Right lobe of liver (tissue), 6 donors: ENCODE measurements at places on chromosomes 3 and 15.

GRCh38 chr3:175951047-175951694 lies 1092.0 kb downstream of the NAALADL2 start:
- DNase-seq = no peak

DNA sequence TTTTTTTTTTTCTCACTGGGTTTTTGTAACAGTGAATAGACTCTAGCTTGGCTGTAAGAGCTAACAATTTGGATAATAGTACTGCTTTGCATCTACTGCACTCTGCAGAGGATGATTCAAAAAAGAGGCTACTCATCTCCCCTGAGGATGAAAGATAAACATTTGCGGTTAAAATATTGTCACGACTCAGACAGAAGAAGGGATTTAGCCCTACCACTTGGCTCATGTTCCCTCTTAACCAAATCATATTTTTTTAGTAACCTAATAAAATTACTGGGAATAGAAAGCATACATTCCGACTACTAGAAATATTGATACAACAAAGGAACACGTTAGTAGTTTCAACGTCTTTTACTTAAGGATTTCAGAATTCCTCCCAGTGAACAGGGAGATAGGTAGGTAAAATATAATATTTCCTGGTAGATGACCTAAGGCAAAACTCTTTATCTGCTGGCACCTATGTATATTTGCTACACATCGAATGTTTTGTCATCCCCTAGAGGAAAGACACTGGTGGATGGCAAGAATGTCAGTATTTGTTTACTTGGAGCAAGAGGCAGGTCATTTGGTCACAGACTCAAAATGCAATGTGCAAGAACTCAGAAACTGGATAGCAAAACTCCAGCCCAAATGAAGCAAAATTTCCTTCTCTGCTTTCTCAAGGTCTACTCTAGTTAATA lies 110.8 kb downstream of the GREM1 start:
- no peak for DNase-seq

DNA sequence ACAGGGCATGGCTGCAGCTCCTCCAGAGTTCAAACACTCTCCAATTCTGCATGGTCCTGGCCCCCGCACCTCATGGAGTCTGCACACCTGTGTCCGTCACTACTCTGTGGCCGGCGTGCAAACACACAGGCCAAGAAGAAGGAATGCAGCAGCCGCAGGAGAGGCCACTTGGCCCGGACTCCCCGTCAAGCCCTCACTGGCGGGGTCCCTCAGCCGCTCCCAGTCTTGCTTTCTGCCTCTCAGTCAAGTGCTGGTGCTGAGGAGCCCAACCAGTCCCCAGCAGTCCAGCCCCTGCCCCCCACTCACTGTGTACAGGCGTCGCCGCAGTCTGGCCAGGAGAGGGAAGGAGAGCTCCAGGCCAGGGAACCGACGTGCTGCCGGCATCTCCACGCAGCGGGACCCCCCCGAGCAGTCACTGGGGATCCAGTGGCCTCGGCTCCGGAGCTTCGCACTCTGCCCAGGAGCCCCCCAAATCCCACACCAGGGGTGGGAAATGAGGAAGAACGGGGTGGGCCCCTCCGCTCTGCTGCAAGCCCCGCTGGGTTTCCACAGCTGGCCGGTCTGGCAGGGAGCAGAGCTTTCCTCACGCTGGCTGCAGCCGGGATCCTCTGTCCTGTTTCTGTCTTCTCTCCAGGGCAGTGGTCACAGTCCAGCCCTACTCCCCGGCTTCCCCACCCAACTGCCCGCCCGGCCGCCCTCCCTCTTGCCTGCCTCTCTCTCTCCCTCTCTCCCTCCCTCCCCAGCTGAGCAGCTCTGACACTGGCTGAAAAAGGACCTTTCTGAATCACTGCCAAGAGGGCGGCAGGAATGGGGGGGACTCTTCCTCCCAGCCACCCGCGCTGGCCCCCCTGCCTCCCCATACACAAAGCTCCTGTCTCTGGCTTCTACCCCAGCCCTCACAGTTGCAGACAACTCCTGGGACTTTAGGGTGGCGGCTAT lies 16.0 kb downstream of the TNK2 start:
- DNase-seq = peak; percentile 74

DNA sequence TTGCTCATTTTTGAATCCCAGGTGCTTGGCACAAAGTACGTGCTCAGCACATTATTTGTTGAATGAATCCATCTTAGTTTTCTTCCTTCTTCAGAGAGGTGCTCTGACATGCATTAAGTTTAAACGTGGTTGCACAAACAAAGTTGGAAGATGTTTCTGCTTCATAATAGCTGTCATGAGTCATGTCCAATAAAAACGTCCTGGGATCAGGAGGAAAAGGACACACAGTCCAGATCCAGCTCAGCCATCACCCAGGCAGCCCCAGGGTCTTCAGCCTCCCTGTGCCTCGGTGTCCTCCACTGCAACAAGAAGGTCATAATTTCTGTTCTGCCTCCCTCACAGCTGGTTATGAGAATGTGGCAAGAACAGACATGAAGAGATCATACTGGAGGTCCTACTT lies 55.4 kb downstream of the CCNL1 start:
- no peak for DNase-seq

- peak; percentile 66 for DNase-seq
Measured at GRCh38 chr15:96170979-96171739, 159.3 kb upstream of the NR2F2 start.

- peak; percentile 57 for DNase-seq
Measured at GRCh38 chr15:70762469-70763119, 764 bp downstream of the UACA start.

DNA sequence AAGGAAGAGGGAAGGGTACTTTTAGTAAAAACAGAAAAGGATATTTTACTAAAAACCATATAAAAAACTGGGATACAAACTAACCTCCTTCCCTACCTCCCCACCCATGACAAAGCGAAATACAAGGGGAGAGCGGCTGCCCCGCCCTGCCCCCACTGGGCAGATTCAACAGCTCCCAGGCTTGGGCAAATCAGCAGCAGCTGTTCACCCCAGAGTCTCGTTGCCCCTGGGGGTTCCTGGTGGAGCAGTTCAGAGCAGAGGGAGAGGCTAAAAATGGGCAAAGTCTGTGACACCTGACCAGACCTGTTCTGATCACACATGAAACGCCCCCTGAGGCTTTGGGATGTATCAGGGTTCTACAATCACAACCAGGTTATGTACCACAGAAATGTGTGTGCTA lies 2.5 kb upstream of the ETFA start:
- DNase-seq = no peak

- no peak for DNase-seq
Measured at GRCh38 chr3:128573707-128574162, 76.9 kb downstream of the RPN1 start.

- DNase-seq = no peak
Measured at GRCh38 chr3:125125821-125126245, 70.0 kb upstream of the HEG1 start.

DNA sequence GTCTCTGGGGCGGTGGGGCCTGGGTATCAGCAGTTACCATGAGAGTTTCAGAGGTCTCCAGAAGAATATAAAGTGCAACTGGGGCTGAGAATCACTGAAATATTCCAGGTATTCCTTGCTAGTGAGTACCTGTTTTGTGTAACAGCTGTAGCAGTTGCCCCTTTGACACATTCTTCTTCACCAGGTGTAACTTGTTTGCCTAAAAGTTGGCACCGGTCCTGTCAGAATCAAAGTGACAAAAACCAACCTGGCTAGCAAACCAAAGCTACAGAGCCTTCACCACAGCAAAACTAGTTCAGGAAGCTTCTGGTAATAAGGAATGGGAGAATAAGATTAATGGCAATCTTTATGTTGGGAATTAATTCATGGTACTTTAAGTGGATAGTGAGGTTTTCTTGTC lies 296.0 kb downstream of the NAALADL2 start:
- DNase-seq = no peak

DNA sequence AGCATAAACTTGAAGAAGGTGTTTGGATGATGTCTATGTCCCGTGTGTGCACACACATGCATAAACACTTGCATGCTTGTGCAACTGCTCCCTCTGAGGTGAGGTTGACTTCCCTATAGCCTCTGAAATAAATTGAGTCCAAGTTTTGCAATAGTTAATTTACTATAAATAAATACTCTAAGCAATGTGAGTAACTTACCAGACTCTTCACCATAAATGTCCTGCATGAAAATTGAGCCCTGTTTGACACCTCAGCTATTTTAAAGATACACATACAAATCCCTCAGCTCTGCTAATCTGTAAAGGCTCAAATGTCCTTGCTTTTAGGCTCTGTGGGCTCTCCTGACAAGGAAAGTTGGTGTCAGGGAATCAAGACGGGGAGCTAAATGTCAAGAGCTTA lies 37.1 kb downstream of the GJD2 start:
- no peak for DNase-seq

DNA sequence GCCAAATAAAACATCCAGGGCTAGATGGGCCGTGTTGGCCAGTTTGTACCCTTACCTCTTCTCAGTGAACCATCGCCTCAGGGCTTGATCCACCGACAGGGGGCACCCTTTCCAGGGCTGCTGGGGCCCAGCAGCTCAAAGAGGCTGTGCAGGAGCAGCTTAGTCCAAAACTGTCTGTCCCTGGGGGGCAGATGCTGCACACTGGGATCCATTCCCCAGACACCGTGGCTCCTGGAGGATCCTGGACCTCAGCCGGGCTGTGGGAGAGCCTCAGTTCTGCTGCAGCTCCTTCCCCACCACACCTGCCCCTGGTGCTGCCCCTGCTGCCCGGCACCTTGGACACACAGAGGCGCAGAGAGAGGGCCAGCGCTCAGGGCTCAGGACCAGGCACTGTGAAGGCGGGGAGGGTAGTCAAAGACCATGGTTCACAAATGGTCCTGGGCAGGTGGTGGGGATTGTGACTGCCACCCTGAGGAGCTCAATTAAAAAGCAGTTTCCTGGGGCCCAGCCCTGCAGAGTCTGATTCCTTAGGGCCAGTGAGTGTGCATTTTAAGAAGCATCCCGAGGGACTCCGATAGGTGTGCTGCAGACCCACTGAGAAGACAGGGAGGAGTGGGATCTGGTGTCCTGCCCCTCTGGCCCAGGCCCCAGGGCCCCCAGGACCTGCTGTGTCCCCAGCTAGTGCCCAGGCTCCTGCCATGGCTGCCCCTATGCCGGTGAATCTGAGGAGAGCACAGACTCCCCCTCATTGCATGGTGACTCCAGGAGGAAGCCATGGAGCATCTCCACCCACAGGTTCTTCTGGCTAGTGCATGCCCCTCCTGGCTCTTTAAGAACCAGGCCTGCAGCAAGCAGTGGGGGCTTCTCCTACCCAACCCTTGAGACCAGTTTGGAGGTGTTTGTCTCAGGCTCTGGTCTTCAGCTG lies 86.5 kb upstream of the PRR20G start:
- no peak for DNase-seq

GRCh38 chr3:153574445-153574844 lies 412.4 kb downstream of the RAP2B start:
- no peak for DNase-seq

DNA sequence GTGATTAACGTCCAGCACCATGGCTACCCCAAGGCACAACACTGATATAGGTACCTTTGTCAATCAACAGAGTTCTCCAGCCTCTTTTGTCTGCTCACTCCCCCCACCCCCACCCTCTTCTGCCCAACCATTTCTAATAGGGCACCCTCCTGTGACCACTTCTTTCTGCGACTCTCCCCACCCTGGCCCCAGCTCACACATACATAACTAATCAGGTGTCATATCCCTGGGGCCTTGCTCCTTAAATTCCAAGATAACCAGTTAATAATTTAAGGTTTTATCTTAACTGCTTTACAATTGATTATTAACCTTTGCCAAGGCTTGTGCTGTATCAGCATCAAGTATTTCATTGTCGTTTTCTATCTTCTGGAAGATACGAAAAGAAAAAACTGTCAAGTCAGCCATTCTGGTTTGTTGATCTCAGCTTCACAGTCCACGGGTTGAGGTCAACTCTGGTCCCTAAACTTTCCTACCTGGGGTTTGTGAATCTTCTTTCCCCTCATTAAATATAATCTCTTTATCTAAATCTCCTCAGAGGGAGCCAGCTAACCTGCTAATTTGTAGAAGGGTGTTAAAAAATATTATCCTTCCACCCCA lies 27.3 kb upstream of the SLC28A2 start:
- no peak for DNase-seq

- no peak for DNase-seq
Measured at GRCh38 chr3:100089812-100090668, 24.3 kb downstream of the FILIP1L start.

- DNase-seq = no peak
Measured at GRCh38 chr15:32685576-32685975, 32.2 kb upstream of the GREM1 start.

GRCh38 chr3:46615976-46616375 lies 3.7 kb downstream of the FAM240A start:
- DNase-seq = no peak

GRCh38 chr15:98835876-98836275 lies 171.7 kb downstream of the PGPEP1L start:
- no peak for DNase-seq

DNA sequence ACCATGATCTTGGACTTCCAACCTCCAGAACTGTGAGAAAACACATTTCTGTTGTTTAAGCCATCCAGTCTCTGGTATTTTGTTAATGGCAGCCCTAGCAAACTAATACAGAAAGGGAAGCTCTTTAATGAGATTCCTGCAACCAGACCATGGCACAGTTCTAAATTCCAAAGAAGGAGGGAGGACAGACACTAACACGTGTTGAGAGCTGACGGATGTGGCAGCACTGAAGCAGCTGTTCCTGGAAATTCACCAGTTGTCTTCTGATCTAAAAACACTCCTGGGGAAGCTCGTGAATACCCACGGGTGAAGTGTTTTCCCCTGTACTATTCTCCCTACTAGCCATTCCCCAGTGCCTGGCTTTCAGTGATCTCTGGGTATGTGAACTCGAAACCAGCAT lies 56.7 kb downstream of the RPL22L1 start:
- DNase-seq = no peak

DNA sequence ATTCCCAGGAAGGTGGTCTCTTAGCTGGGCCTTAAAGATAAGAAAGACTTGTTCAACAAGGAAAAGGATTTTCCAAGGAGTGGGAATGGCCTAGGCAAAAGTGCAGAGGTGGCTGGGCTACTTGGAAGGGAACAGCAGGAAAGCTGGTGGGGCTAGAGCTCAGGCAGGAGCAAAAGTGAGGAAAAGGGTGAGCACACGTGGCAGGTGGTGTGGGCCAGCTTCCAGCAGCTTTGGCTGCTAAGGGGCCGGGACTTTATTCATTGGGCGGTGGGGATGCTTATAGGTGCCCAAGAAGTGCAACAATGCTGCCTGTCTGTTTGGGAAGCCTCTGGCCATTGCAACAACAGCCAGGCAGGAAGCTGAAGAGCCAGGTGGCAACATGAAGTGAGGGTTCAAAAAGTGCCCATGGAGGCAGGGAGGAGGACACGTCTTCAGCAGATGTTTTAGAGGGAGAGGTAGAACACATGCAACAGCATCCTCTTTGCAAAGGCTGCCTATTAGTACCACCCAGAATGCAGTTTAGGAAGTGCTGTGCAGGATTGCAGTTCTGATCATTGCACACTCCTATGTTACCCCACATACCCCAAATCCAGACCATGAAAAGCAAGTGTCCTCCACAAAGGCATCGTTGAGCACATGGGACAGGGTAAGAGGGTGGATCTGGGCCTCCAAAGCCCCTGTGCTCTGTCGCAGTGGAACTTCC lies 13.8 kb downstream of the ALDH1A3 start:
- no peak for DNase-seq

DNA sequence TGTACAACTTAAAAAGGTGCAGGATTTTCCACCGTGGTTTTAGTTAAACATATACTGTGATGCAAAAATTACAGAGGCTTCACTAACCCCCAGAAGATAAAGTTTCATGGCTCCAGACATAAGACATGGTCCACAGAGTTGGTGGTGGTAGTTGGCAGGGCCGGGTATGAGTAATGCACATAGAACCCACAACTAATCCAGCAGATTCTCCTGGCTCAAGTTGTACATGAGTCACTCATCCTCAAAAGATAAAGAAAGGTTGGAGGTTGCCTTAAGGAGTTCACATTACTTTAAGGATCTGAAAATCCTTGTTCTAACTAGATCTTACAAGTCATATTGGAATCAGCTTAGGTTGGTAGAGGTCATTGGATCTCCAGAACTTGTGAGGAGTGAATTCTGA lies 98.3 kb upstream of the ZBTB20 start:
- DNase-seq = no peak
